Renal cortex interstitium (tissue), 15 donors: ENCODE measurements at places on chromosomes 16 and 17. TPM values are rescaled to one million over a fixed set of nuclear protein-coding genes. Genes with fewer than 3 reads are reported as not detected.

DNA sequence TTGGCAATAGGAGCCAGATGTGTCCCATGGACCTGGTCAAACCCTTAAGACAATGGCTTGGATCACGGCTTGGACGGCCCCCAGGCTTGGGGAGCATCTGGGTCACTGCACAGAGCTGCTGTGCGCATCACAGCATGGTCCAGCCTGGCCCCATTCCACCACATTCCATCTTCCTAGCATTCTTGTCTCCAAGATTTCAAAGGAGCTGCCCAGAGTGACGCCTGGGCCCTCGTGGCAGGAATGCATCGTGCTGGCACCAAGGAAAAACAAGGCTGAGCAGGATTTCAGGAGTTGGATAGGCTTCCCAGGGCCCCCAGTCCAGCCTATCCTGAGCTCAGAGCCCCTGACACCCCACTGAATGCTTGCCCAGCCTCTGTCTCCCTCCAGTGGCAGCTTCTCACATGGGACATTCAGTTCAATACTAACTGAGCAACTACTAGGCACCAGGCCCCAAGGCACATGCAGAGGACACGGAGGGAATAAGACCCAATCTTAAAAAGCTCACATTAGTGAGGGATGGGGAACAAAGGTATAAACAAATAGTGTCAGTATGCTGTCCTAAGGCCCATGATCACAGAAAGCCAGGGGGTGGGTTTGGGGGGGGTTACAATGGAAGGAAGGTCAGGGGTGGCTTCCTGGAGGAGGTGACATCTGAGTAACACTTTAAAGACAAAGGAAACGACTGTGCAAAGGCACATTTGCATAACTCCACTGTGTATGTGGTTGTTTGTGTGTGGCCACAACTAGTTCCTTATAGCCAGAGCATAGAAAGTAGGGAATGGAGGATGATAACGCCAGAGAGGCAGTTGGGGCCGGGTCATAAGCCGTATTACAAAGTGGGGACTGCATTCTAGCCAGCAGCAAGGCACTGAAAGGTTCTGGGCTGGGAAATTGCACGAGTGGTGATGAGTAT, 34.1 kb downstream of the TK2 start:
- DNase-seq, result no peak

MT1F gene
- polyA plus RNA-seq, result 58.2 TPM

HAS3 gene
- polyA plus RNA-seq, result 4.1 TPM

GRCh38 chr17:48610282-48611211, at the start of gene HOXB7:
HOXB7 (minus strand) TSS chr17:48611017; CDS start chr17:48610918, 99 bp downstream.
- no peak for DNase-seq

DNA sequence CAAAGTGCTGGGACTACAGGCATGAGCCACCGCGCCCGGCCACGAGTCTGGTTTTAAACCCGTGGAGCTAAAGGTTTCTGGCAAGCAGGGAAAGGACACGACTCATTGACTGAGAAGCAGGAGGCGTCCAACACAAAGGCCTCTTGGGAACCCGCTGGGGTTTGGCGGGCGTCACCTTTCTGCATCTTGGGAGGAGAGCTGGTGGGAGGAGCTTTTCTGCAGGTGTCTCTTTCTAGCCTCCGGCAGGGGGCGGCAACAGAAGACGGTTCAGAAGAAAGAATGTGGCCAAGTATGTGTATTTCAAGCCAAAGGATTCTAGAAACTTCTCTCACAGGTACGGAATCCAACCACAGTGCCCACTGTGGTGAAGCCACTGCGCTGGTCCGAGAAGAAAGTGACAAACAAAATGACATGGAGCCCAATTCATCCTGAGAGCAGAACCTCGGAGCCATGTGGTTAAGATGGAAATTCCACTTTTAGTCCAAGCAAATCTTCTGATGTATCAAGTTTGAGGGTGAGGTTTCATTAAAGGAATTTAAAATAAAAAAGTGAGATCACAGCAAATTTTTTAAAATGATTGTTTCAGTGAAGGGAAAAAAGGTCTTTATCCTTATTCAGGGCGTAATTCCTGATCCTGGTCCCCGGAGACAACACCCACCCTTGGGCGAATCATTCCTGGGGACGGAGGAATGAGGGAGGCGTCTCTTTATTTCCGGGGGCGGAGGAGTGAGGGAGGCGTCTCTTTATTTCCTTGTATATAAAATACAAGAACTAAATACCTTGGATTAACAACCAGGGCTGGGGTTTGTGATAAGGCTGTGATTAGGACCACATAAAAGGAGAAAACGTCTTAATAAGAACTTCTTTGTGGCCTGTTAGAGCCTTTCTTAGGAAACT, 97.6 kb downstream of the MRM3 start:
- DNase-seq, result no peak

DNA sequence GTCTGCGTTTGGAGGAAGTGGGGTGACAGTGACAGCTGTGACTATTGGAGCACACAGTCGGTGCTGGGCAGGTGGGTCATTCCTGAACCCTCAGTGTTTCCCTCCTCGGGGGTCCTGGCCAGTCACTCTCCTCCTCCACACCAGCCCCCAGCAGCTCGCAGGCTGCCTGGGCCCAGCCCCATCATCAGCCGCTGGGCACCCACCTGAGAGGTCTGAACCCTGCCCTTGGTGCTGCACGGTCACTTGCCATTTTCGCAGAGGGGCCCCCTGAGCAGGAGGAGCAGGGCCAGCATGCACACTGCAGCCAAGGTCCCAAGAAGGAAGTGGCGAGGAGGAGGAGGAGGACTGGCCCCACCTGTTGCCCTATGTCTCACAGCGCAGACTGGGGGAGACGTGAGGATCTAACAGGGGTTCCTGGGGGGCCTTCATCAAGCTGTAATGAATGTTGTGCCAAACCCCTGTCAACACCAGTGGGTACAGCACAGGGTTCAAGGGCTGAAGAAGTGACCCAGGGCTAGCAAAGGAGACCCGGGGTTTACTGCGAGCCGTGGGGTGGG, 23.0 kb downstream of the JPH3 start:
- DNase-seq, result no peak

- no peak for DNase-seq
Measured at GRCh38 chr17:67469208-67469980, 92.3 kb downstream of the PITPNC1 start.

DNA sequence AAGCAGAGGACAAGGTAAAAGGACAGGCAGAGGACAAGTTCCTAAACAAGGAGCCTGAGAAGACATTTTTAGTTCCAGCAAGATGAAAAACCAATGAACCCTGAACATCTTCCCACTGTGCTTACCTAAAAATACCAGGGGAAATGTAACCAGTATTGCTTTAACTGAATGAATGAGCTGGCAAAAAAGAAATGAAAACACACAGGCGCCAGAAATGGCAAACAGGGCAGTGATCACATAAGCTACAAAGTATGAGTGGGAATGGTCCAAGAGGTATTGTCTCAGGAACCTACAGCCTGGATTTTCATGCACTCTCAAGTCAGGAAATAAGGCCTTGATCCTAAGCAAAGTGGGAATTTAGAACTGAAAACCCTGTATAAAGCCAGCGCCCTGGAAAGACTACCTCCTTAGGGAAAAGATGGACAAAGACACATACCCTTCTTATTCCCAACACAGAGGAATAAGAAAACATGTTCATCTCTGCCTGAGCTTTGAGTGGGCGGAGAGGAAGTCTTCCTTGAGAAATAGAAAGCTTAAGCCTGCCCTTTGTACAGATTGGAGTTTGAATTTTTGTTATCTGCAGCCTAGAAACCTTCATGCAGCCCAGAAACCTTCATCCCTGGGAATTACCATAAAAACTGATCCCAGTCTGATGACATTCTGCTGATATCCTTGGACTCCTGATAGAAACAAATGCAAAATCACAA, 2.1 kb downstream of the CMTM2 start:
- no peak for DNase-seq

CAPNS2 gene
- polyA plus RNA-seq, result not detected

DNA sequence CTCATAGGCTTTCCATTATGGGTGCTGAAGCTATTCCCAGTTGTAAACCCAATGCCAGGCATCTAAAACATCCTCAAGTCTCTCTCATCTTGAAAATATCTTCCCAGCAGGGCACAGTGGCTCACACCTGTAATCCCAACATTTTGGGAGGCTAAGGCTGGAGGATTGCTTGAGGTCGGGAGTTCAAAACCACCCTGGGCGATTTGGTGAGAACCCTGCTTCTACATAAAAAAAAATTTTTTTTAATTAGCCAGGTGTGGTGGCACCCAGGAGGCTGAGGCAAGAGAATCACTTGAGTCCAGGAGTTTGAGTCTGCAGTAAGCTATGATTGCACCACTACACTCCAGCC, 13.0 kb upstream of the EEF2K start:
- DNase-seq, result no peak

BAIAP3 gene
- 14.6 TPM for polyA plus RNA-seq

MYCBPAP gene
- 1.4 TPM for polyA plus RNA-seq

CHAD gene
- polyA plus RNA-seq, result 5.4 TPM

DNA sequence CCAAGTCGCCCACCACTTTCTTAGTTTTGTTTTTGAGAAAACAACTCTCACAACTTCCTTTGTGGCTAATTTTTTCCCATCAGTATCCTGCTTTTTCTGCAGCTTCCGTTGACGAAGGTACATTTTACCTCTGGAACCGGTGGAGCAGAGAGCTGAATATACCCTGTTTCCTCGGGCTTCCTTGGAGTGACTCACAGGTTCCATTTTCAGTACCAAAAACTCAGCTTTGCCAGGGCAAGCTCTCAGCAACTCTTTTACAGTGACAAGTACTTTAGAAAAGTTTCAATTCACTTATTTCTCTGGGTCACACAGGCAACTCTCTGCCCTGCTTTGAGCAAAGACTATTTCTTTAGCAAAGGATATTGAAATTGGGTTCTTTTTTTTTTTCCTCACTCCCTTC, 318.9 kb downstream of the SNX29 start:
- DNase-seq, result no peak

GRCh38 chr17:28885951-28886350, 11.6 kb downstream of the FLOT2 start:
- no peak for DNase-seq

- DNase-seq, result no peak
Measured at GRCh38 chr17:75260641-75261335, 618 bp downstream of the GGA3 start.

DNA sequence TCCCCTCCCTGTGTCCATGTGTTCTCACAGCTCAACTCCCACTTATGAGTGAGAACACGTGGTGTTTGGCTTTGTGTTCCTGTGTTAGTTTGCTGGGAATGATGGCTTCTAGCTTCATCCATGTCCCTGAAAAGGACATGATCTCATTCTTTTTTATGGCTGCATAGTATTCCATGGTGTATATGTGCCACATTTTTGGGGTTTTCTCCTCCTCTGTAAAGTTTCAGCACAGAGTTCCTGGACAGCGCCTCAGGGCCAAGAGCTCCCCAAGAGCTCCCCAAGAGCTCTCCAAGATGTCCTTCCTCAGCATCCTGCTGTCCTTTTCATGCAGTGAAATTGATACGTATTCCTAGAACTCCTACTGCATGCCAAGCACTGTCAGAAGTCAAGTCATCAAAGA, 6.9 kb upstream of the ABAT start:
- DNase-seq, result no peak
